Stimulated activated CD8-positive, alpha-beta memory T cell treated with anti-CD3 and anti-CD28 coated beads, Interleukin-4, amount 100 ng/mL, for 24 hours (primary cell): ENCODE measurements at places on chromosomes 7 and 10.

- no peak for DNase-seq
Measured at GRCh38 chr10:70928140-70928539, 39.8 kb upstream of the PCBD1 start.

DNA sequence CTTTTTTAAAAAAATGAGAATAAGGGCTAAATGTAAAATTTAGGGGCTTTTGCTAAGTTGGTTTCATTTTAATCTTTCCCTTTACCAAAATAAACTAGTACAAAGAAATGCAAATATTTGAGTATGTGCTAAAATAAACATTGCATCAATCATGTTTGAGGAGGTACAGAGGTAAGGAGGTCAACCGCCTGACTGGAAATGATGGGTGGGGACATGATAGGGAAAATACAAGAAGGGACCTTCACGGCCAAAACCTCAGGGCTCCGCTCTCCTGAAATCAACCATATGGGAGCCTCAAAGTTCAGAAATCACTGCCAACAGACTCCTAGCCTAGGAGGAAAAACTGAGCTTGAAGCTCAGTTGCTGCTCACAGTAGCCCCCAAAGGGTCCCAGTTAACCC, 207.6 kb downstream of the AHR start:
- DNase-seq = no peak

DNA sequence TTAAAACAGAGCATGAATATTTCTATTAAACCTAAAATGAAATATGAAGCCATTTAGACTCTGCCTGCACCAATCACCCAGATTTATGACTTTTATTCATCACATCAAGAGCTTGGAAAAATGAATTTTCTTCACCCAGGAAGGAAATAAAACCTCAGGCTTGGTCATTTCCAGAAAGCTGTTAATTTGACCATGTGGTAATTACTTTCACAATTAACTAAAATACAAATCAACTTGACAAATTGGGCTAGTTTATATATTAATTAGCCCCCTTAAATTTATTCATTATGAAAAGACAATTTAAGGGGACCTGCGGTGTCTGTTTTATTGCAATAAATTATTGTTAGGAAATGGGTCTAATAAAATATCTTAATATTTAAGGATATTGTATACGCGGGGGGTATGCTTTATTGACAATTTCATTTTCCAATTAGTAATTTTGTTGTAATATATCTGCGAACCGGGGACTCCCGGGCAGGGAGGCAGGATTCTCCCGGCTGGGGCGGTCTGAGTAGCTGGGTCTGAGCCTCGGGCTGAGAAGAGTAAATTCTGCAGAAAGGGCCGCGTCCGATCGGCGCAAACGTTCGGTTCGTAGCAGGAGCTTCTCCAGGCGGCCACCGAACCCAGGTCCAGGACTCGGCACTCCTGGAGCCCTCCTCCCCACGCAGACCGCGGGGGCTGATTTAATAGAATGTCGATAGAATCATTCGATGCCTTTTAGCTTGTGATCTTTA, 9.4 kb upstream of the MNX1 start:
- DNase-seq = no peak

DNA sequence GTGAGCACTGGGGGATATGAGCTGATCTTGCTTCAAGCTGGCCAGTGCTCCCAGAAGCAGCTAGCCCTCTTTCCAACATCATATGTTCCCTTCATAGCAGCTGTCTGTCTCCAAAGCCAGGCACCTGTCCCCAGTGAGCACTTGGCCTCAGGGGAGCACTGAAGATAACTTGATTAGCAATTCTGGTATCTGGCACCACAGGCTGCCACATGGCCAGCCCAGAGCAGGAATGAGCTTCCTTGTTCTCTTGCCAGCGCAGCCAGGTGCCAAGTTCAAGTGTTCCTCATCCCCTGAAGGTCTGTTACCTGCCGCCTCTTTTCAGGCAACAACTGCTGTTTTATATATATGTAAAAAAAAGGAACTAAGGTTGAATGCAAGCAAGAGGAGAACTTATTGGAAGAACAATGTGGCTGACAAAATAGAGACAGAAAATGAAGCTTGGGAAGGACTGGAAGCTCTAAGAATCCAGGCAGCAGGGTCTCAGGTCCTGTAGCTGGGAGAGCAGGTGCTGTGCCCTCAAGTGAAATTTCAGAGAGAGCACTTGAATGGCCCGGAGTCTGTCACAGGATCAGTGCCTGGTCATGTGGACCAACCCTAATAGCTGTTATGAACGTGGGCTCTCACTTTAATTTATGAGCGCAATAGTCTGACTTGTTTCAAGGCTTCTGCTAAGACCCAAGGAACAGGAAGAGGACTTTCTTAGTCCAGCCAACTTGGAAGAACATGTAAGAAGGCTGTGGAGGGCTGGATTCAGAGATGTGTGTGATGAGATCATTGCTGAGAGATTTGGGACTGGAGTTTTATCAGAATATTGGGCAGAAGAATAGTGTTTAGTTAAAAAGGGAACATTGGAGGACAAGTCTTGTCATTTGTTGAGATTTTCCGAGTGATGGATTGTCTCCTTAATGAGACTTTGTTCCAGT, 267.2 kb downstream of the GLRX3 start:
- DNase-seq = no peak

DNA sequence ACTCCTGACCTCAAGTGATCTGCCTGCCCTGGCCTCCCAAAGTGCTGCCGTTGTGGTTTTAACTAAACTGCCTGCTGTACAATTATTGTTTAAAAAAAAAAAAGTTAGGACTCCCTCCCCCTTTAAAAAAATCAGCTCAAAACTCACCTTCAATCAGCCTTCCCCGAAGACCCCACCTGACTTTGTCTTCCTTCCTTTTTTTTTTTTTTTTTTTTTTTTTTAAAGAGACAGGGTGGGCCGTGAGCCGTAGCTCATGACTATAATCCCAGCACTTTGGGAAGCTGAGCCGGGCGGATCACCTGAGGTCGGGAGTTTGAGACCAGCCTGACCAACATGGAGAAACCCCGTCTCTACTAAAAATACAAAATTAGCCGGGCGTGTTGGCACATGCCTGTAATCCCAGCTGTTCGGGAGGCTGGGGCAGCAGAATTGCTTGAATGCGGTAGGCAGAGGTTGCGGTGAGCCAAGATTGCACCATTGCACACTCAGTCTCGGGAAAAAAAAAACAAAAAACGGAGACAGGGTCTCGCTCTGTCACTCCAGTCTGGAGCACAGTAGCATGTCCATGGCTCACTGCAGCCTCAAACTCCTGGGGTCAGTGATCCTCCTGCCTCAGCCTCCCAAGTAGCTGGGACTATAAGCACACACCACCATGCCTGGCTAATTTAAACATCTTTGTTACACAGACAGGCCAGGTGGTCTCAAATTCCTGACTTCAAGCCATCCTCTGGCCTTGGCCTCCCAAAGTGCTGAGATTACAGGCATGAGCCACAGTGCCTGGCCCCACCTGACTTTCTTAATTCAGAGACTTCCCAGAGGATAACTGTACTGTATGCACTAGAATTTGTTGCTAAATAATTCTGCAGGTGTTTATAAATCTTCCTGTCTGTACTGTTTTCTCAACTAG, 3.2 kb downstream of the FIS1 start:
- DNase-seq = no peak

DNA sequence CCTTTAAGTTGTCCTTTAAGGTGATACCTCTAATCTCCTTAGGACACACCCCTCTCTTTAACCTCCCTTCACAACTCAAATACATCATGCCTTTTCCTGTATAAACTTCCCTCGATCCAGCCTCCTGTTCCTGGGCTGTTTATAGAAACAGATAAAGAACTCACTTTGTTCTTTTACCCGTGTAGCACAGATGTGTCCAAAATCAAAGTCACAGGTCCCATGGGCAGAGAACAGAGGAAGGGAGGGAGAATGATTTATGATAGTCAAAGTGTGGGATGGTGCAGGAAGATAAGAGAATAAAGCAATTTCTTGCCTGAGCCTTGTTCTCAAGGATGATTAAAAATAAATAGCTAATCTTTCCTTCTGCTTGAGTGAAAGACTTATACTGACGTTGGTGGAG, 50.3 kb upstream of the CABCOCO1 start:
- no peak for DNase-seq

GRCh38 chr7:69426705-69427104, 171.6 kb upstream of the AUTS2 start:
- DNase-seq = no peak

DNA sequence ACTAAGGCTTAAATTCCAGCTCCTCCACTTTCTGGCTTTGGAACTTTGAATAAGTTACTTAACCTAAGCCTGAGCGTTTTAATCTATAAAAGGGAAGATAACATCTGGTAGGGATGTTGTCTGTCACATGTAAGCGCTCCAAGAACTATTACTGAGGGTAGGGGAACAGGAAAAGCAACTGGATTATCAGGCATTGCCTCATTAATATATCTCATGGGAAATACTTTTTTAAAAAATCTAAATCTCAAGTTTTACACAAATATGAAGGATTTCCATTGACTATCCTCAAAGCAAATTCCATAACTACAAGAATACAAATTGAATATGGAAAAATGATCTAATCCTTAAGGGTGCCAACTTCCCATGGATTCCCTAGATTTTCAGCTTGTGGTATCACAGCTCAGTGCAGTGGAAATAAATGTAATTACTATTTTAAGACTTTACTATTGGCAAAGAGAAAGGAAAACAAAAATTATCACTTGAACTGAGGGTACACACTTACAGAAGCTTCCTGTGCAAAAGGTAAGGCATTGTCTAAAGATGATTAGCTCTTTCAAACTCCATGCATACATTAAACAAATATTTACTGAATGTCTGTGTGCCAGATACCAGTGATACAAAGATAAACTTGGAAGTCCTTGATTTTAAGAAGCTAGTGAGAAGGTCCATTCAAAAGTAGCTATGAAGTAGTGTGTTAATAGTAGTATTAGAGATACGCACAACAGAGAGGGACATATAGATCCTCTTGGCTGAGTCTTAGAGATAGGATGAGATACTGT, 38.4 kb downstream of the NT5C2 start:
- DNase-seq = no peak

- peak; percentile 63 for DNase-seq
Measured at GRCh38 chr7:44637788-44638594, 31.6 kb downstream of the OGDH start.

GRCh38 chr10:126561294-126561920, 109.1 kb downstream of the C10orf90 start:
- no peak for DNase-seq

GRCh38 chr10:71729161-71729636, 9.6 kb upstream of the C10orf105 start:
- no peak for DNase-seq

DNA sequence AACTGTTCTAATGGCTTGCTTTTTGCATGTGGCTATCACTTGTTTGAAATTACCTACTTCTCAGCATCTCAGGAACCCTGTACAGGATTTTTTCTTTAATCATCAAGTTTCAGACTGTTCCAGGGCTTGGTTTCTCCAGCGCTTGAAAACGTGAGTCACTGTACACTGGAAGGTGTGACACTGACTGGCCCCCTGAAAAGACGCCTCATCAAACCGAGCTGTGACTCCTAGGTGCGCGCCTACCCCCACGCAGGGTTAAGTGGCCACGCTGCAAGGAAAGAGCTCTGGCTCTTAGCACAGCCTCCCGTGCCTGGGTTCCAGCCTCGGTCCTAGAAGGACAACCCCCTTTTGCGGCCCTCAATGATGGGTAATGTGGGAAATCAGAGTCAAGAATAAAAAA, 81.0 kb downstream of the EBF3 start:
- no peak for DNase-seq

- no peak for DNase-seq
Measured at GRCh38 chr7:19520392-19520791, 188.4 kb downstream of the POLR1F start.

DNA sequence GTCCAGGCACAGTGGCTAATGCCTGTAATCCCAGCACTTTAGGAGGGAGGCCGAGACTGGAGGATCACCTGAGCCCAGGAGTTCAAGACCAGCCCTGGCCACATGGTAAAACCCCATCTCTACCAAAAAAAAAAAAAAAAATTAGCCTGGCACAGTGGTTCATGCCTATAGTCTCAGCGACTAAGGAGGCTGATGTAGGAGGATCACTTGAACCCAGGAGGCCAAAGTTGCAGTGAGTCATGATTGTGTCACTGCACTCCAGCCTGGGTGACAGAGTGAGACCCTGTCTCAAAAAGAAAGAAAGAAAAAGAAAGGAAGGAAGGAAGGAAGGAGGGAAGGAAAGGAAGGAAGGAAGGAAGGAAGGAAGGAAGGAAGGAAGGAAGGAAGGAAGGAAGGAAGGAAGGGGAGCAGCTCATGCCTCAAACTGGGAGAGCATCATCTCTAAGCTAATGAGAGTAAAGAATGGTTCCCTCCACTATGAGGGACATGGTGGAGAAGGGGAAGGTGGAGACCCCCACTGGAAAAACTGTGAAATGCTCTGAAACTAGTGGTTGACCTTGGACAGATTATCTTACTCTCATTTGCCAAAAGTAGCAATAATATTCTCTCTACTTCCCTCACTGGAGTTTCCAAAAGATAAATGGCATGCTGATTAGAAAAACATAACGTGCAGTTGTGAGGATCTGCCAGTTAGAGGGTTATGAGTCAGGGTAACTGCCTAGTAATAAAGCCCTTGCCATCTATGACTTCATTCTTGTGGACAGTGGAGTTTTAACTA, 16.8 kb downstream of the GIMAP5 start:
- DNase-seq = no peak

DNA sequence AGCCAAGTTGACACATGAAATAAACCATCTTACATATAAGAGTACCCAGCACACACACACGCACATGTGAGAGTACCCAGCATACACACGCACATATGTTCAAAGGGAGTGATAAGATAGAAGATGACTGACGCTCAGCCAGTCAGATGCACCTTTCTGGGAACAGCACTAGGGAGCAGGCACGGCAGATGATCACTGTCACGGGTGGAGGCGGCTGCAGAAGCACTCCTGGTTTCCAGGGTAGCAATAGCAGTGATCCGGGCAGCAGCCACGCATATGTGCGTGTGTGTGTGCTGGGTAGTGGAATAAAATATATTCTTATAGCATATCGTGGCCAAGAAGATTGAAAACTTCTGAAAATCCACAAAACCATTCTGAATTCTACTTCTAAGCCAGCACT, 85.8 kb upstream of the NAMPT start:
- no peak for DNase-seq

GRCh38 chr7:150847536-150847935, 4.8 kb upstream of the AOC1 start:
- no peak for DNase-seq

DNA sequence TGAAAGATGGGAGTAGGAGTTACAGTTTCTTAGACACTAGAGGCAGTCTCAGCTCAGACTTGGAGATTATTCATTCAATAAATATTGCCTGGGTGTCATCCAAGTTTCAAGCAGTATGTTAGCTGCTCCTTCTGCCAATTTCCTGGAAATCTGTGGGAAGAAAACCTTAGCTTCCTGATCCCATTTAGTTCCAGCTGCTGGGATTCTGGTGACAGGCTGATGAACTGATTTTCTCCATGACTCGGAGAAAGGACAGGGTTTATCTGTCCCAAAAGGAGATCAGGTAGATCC, 95.8 kb downstream of the CLEC2L start:
- no peak for DNase-seq

GRCh38 chr7:70392877-70393435, 739.0 kb upstream of the GALNT17 start:
- no peak for DNase-seq

GRCh38 chr7:44281811-44282600, 43.4 kb downstream of the CAMK2B start:
- no peak for DNase-seq
